Bronchial epithelial cell (primary cell): ENCODE measurements at places on chromosomes 5 and 9. TPM values are rescaled to one million over a fixed set of nuclear protein-coding genes. Genes with fewer than 3 reads are reported as not detected.

DNA sequence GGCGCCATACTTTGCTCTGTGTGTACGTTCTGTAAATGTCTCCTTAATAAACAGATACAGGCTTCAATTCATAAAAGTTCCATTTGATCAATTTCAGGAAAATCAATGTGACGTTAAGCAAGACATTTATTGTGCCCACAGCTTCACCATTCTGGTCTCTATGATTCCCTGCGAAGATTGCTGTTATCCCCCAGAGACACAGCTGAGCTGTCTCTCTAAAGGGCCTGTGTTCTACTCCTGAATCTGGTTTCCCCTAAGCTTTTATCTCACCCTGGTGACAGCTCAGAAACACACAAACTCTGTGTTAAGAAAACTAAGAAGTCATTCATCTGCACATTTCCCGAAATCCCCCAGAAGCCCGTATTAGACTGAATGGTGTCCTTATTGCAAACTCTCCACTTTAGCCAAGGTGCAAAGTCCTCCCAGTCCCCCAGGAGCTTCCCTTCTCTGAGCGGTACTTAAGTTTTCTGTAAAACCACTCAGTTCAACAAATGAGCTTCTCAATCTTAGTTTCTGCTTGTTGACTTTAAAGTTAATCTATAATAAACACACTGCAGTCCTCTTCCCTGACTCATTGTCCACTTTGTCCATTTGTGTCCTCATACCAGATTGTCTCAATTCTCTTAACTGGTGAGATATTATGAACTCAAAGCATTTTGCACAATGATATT, 1.4 kb upstream of the C5orf15 start:
- peak; percentile 5 for DNase-seq

Gene UNC13B
- 16.8 and 30.6 TPM in 2 replicates for total RNA-seq

DNA sequence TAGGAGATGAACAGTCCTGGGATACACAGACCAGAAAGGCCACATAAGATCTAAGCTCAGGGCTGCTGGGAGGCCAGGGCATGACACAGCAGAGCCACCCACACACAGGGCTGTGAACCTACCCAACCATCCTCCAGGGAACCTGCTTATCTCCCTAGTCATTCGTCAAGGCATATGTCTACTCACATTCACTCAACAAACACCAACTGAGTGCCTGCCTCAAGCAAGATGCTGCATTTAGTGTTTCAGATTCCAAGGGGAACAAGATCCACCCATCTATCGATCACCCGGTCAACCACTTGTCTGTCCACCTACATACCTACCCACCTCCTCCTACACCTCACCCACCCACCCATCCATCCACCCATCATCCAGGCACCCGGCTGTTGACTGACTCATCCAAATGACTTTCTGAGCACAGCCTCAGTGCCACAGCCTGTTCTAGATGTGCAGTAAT, 1.9 kb downstream of the DPM2 start:
- peak; percentile 46 for DNase-seq

GRCh38 chr9:116318468-116319374, 165.1 kb downstream of the PAPPA start:
- no peak for DNase-seq
